ENCODE measurements at places on chromosomes 12 and 14.

- DNase-seq: peak; percentile 21
These were observed 77.5 kb upstream of the KRAS start for GRCh38 chr12:25328072-25328712.

DNA sequence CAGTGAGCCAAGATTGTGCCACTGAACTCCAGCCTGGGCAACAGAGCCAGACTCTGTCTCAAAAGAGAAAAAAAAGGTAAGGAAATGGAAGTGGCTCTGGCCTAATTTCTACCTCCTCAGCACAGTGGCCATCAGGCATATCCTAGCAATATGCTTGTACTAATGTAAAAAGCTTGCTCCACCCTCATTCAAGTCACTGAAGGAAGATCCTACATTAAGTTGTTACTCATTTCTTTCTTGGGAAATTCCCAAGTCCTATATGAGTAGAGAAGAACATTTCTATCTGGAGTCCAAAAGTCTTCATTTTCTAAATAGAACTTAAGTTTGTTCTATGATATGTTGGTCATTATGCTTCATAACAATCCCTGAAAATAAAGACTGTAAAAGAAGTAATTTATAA lies 67.3 kb upstream of the HOXC13 start:
- DNase-seq: no peak

DNA sequence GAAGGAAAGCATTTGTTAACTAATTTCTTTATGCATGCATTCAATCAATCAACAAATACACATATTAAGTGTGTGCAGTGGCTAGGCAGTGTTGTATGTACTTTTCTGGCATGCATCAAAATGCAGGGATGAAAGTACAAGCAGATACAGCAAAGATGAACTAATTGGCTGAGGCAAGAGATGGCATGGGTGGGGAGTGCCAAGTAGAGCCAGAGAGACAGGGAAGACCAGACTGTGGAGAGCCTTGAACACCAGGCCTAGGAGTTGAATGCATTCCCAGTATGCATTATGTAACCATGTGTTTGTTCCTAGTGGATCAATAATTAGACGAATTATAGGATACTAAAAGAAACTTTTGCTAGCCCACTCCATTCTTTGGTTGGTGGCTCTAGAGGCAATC lies 17.3 kb upstream of the LMNTD1 start:
- no peak for DNase-seq

DNA sequence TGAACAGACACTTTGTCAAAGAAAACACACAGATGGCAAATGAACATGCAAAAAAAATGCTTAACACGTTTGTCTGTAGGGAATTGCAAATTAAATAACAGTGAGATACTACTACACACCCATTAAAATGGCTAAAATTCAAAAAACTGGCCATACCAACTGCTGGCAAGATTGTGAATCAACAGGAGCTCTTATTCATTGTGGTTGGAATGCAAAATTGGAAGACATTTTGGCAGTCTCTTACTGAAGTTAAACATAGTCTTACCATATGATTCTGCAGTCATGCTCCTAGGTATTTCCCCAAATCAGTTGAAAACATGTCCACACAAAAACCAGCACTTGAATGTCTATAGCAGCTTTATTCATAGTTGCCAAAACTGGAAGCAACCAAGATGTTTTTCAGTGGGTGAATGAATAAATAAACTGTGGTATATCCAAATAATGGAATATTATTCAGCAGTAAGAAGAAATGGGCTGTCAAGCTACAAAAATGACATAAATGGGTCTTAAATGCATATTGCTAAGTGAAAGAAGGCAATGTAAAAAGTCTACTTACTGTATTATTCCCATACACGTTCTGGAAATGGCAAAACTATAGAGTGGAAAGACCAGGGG lies 91.4 kb downstream of the PLEKHA5 start:
- no peak for DNase-seq

DNA sequence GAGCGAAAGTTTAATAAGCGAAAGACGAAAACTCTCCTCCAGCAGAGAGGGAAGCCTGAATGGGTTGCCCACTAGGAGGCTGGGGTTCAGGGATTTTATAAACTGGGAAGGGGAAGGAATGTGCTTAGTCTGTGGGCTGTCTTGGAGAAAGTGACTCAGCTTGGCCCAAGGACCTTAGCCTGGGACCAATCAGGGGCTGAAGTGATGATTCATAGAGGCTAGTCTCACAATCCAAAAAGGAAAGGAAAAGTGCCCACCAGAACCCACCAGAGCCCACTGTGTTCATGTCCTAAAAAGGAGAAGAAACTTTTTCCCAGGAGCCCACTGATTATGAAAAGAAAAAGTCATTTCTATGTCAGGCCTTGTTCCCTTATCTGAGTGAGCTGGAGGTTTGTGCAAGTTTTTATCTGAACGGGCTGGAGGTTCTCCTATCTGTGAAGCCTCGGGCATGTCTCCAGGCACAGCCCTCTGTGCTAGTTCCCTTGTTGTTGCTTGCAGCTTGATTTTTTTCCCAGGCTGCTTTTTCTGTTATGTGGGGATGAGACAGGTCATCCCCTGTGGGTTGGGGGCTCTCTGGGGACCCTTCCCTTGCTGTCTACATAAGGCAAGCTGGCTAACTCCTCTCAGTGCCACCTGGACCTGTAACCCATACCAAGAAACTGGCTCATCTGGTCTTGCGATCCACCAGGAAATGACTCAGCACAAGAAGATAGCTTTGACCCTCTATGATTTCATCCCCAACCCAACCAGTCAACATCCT lies 8.3 kb upstream of the GOLGA5 start:
- DNase-seq: no peak

- DNase-seq: no peak
These were observed 19.4 kb downstream of the TCHP start for GRCh38 chr12:109919456-109919855.

DNA sequence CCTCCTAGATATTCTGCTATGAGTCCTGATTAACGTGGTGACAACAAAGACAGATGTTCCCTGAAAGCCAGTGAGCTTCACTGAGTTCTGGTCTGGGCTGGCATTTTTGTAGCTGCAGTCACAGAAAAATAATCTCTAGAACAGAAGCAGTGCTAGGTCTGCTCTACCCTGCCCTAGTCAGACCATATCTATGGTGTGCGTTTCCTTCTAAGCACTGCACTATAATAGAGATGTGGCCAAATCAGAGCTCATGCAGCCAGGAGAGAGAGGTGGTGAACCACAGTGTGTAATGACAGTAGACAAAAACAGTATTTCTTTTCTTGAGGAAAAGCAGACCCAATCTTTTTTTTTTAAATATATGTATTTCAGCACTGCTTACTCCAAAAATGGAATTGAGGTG lies 76.3 kb downstream of the CMAS start:
- DNase-seq: no peak

DNA sequence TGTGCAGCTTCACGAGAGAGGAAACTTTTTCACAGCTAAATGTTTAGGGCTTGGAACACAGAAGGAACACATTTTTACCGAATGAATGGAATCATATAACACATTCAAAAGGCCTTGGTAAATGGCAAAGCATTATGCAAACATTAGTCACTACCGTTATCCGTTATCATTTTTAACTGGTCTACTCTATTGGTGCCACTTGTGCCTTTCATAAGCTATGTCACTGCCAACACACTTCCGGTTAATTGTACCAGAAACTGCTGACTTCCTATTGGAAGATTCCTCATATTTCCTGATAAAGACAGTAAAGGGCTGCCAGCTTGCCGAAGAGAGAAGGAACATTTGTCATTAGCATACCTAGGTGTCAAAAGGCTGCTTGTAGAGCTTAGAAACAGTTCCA lies 169.2 kb downstream of the APAF1 start:
- no peak for DNase-seq

DNA sequence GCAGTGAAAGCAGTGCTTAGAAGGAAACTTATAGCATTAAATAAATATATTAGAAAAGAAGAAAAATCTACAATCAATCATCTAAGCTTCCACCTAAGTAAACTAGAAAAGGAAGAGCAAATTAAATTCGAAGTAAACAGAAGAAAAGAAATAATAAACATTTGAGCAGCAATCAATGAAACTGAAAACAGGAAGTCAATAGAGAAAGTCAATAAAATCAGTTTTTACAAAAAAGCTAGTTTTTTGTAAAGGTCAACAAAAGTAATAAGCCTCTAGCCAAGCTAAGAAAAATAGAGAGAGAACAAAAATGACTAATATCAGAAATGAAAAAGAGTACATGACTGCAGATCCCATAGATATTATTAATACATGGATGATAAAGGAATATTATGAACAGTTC lies 34.2 kb upstream of the KTN1 start:
- no peak for DNase-seq

DNA sequence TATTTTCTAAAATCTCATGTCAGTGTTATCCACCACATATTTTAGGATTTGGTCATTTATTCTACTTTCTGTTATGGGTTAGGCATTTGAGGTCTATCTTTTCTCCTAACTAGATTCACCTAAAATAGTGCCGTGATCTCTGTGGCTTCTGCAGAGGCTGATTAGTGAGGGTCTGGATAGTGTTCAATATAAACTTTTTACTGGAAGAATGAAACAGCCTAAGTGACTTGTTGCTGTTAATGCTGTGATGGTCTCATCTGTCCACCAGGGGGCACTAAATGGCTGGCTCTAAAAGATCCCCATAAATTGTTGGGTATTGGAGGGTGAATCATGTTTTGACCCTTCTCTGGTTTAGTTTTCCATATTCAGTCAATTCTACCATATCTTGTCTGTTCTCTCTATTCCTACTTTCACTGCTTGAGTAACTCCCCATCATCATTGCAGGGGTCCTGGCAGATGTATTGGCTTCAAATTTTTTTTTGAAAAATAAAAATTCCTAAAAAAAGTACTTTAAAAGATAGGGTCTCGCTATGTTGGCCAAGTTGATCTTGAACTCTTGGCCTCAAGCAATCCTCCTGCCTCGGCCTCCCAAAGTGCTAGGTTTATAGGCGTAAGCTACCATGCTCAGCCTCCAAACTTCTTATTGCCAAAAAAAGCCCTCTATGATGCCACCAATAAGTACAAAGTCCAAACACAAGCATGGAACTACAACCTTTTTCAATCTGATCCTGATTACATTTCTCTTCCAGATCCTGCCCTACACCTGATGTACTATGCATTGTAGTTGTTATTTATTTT lies 6.9 kb downstream of the PABPN1 start:
- peak; percentile 69 for DNase-seq

GRCh38 chr12:93244514-93245077 lies 133.1 kb upstream of the NUDT4 start:
- DNase-seq: no peak

DNA sequence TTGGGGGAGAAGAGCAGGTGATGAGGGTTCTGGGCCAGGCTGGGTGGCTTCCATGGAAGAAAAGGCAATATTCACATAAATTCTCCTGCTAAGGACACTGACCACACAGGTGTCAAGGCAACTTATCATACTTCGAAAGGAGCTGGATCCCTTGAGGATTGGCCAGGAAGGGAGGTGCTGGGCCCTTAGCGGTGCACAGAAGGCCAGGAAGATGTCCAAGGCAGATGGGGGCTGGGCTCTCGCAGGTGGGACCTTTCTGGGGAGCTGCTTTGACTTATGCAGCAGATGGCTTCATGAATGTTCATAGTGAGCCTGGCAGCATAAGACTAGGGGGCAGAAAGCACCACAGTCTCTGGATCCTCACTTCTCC lies 3.9 kb downstream of the CD63 start:
- DNase-seq: no peak

DNA sequence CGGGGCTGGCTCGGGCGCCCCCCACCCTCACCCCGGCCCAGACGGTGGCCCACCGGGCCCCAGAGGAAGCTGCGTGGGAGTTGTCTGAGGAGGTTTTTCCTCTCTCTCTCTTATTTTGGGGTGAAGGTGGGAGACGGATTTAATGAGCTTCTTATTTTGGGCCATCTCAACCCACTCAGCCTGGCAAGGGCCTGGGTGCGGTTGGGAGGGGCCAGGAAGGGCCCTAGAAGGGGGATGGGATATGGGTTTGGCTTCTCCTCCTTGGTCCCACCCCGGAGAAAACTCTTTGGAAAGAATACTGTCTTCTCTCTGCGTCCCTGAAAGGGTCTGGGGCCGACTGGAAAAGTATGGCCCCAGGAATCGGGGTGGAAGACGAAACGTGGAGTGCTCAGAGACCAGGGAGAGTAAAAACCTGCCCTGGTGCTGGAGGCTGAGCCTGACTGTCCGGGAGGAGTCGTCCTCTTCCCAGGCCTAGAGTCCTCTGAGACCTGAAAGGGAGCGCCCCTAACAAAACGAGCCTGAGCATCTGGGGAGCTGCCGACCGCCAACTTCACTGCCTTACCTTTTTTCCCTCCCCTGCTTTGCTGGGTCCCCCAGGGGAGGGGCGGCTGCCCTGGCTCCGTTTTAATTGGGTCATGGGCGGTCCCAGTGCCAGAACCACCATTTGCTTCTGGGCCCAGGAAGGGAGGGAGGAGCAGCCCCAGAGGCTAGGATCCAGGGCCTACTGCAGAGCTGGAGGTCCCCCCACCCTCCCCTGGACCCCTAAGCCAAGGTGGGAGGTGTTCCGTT lies 1.6 kb downstream of the MMP14 start:
- DNase-seq: no peak

- no peak for DNase-seq
These were observed 58.8 kb upstream of the FBRSL1 start for GRCh38 chr12:132430838-132431774.

- DNase-seq: no peak
These were observed 143.2 kb upstream of the EEA1 start for GRCh38 chr12:93072340-93072739.
